ENCODE measurements at places on chromosomes 13 and 19.

DNA sequence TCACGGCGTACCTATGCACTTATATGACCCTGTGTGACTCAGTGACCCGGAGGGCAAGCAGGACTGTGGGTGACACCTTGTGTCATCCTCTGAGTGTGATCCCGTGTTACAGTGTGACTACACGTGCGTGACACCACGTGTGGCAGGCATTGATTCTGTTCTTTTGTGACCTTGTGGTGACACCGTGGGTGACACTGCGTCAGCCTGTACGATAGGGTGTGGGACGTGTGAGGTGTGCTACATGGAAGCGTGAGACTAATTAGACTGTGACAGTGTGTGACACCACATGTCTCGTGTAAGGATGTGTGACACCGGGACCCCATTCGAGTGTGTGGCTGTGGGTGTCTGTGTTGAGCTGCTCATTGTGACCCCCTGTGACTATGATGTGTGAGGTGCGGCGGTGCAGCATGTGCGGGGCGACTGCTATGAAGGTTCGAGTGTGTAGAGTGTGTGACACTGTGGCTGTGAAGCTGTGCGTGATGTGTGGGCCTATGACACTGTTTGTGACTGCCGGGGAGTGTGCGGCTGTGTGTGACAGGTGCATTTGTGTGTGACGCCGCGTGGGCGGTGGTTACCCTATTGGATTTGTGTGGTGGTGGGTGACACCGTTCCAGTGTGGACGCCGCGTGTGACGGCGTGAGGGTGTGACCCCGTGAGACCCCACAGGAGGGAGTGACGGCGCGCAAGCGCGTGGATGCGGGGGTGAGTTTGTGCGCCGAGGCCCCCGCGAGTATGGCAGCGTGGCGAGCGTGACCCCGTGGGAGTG, 399 bp upstream of the SPTBN4 start:
- DNase-seq = no peak

DNA sequence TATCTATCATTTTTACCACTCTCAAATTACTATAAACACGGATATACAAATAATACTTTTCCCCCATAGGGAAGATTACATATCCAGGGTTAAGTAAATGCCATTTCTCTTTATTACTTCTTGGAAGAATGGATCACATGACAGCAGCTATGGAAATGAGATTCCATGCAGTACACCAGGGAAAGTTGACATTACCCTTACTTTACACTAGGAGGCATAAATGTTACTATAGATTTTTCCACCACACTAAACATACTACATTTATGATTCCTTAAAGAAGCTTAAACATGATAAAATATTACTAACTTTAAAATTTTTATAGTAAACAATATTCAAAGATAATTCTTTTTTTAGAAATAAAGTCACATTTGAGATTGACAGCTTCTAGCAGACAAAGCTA, 611.4 kb downstream of the PCDH9 start:
- no peak for DNase-seq

- peak; percentile 50 for DNase-seq
Observed at GRCh38 chr19:34662919-34663318, 14.0 kb downstream of the SCGB2B2 start.

DNA sequence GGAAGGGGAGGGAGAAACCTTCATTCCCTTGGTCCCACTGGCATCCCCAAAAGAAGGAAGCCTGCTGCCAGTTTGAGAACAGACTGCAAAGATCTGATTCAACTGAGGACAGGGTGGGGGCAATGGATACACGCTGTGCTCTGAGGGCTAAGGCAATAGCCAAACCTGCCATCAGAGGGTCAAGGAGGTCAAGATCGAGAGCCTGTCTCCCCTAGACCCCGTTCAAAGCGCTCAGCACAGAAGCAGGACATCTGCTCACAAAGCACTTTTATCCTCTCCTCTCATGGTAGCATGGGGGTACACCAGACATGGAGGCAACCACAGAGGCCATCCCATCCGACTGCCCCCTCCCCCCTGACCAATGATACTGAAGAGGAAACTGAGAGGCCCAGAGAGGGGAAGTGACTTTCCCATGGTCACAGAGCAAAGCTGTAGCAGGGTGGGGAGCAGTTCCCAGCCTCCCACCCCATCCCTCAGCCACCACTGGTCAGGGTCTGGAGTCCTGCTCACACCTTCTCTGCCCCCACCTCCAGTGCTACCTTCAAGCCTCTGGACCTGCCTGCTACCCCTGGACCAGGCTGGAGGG, 11.1 kb downstream of the POU2F2 start:
- DNase-seq = no peak

DNA sequence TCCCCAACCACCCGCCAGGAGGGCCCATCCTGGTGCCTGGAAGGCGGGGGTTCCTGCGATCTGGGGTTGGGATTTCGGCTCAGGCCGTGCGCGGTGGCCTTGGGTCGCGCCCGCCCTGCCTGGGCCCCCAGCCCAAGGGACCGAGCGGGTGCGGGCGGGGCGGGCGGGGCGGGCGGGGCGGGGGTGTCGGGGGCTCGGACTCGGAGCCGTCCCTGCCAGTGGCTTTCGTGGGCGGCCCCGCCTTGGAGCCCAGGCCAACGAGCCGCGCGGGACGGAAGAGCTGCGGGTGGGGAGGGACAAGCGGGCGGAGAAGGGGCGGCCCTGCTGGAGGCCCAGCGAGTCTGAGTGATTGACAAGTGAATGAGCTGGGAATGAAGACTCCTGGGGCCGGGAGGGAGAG, 24.6 kb upstream of the ZNF729 start:
- DNase-seq = no peak

DNA sequence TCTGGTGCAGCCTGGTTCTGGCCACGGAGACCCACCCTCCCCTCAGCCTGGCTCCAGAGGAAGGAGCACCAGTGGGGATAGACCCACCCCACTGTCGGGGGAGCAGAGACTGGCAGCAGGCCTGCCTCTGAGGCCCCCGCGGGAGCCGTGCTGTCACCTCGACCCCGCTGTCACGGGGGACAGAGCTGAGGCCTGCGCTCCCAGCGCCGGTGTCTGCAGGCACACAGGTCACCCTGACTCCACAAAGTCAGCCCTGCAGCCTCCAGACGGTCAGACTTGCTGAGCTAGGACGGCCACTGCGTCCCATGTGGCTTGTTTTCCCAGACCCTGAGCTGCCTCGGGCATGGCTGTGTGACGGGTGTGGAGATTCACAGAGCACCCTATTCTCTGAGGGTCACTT, 32.3 kb downstream of the GNG7 start:
- DNase-seq = no peak

GRCh38 chr13:20633802-20634201, 66.8 kb downstream of the IFT88 start:
- no peak for DNase-seq
